Uterus (tissue), 4 donors: ENCODE measurements at places on chromosomes 12 and 14.

GRCh38 chr12:83664650-83665049 lies 977.9 kb downstream of the TMTC2 start:
- no peak for DNase-seq
- no peak overlapping the region for H3K27ac ChIP-seq
- no peaks in the 10 kb centered on the region for H3K27me3 ChIP-seq
- no peaks in the 10 kb centered on the region for H3K4me1 ChIP-seq
- H3K4me3 ChIP-seq = no peak overlapping the region

GRCh38 chr14:51776102-51776894 lies 84.1 kb upstream of the GNG2 start:
- H3K4me3 ChIP-seq = peak overlapping the region; percentile 32
- no peaks in the 10 kb centered on the region for H3K4me1 ChIP-seq
- peak; percentile 74 for DNase-seq

GRCh38 chr12:104737791-104738301 lies 220.2 kb downstream of the SLC41A2 start:
- no peaks in the 10 kb centered on the region for H3K27me3 ChIP-seq
- no peak overlapping the region for H3K27ac ChIP-seq
- no peaks in the 10 kb centered on the region for H3K36me3 ChIP-seq
- H3K4me1 ChIP-seq = peaks cover 18% of the 10 kb centered on the region

GRCh38 chr12:83224012-83224411 lies 537.3 kb downstream of the TMTC2 start:
- H3K27ac ChIP-seq = no peak overlapping the region
- H3K4me1 ChIP-seq = no peaks in the 10 kb centered on the region
- no peak overlapping the region for H3K4me3 ChIP-seq
- DNase-seq = no peak
- no peaks in the 10 kb centered on the region for H3K27me3 ChIP-seq

DNA sequence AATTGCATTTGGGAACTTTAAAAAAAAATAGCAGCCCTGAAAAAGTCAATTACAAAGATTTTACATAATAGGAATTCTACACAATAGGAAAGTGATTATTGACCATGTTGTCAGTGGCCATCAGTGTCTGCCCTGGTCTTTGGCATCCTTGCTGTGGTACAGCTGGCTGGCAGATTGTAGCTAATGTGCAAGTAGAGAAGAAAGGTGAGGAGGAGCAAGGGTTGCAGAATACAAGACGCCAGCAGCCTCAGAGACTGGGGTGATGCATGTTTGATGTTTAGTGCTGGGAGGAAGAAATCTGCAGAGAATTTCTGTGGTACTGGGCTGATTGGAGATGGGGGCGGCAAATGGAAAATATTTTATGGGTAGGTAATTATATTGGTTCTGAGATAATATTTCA lies 322.9 kb downstream of the TMEM117 start:
- no peaks in the 10 kb centered on the region for H3K27me3 ChIP-seq
- H3K36me3 ChIP-seq = no peaks in the 10 kb centered on the region
- no peak overlapping the region for H3K4me3 ChIP-seq

- H3K4me3 ChIP-seq = no peak overlapping the region
- H3K27me3 ChIP-seq = no peaks in the 10 kb centered on the region
- peak overlapping the region; percentile 85 for H3K27ac ChIP-seq
- no peaks in the 10 kb centered on the region for H3K36me3 ChIP-seq
- H3K4me1 ChIP-seq = peaks cover 4% of the 10 kb centered on the region
- peak; percentile 93 for DNase-seq
These were observed 3.4 kb upstream of the RNASE7 start for GRCh38 chr14:21038441-21039422.

DNA sequence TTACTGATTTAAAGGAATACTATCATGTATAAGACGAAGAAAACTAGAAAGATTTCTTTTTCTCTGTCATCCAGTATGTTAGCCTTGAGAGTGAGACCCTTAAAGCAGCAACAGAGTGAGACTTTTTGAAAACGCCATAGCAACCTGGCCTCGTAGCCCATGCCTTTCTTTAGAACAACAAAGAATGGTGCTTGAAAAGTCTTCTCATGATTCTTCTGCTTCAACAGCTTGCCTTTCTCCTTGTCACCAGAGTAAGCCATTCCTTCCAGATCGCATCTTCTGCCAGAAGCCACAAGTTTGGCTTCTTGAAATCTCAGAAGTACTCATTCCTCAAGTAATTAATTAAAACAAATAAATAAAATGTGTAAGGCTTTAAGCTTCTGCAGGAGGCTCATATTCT lies 109.3 kb downstream of the PDE3A start:
- no peak for DNase-seq
- no peak overlapping the region for H3K27ac ChIP-seq
- no peaks in the 10 kb centered on the region for H3K27me3 ChIP-seq
- H3K4me3 ChIP-seq = no peak overlapping the region
- H3K4me1 ChIP-seq = no peaks in the 10 kb centered on the region

GRCh38 chr12:132965796-132966195 lies 9.7 kb upstream of the ZNF605 start:
- no peaks in the 10 kb centered on the region for H3K27me3 ChIP-seq
- no peaks in the 10 kb centered on the region for H3K36me3 ChIP-seq
- no peaks in the 10 kb centered on the region for H3K4me1 ChIP-seq

GRCh38 chr12:82862876-82863649 lies 176.4 kb downstream of the TMTC2 start:
- no peaks in the 10 kb centered on the region for H3K36me3 ChIP-seq
- no peak for DNase-seq
- no peak overlapping the region for H3K4me3 ChIP-seq
- H3K27ac ChIP-seq = no peak overlapping the region
- no peaks in the 10 kb centered on the region for H3K27me3 ChIP-seq

GRCh38 chr12:66598608-66599007 lies 80.3 kb downstream of the GRIP1 start:
- no peak for DNase-seq
- H3K36me3 ChIP-seq = no peaks in the 10 kb centered on the region
- no peaks in the 10 kb centered on the region for H3K27me3 ChIP-seq
- H3K4me1 ChIP-seq = no peaks in the 10 kb centered on the region
- no peak overlapping the region for H3K4me3 ChIP-seq
- no peak overlapping the region for H3K27ac ChIP-seq

DNA sequence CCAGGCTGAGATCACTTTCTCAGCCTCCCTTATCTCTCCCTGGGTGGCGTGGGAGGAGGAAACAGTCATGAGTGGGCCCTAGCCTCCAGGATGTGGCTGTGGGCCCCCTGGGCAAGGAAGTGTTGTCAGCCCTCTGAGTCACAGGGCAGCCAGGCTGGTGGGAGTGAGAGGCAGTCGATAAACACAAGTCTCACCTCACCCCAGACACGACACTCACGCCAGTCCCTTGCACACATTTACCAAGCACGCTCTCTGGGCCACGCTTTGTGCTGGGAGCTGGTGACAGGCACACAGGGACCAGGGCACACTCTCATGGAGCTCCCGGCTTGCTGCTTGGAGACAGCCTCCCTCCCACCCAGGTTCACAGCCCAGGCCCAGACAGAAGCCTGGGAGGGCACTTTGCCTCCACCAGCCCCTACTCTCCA lies 1.9 kb upstream of the KRT79 start:
- no peaks in the 10 kb centered on the region for H3K27me3 ChIP-seq
- no peak for DNase-seq
- no peaks in the 10 kb centered on the region for H3K36me3 ChIP-seq
- H3K4me3 ChIP-seq = no peak overlapping the region
- H3K4me1 ChIP-seq = no peaks in the 10 kb centered on the region

GRCh38 chr12:67425394-67425793 lies 156.2 kb downstream of the CAND1 start:
- no peak overlapping the region for H3K4me3 ChIP-seq
- H3K36me3 ChIP-seq = no peaks in the 10 kb centered on the region
- H3K27ac ChIP-seq = no peak overlapping the region
- no peaks in the 10 kb centered on the region for H3K27me3 ChIP-seq
- no peak for DNase-seq
- no peaks in the 10 kb centered on the region for H3K4me1 ChIP-seq

GRCh38 chr14:75277815-75278421 lies 710 bp upstream of the FOS start:
- no peaks in the 10 kb centered on the region for H3K27me3 ChIP-seq
- peak overlapping the region; percentile 79 for H3K4me3 ChIP-seq

GRCh38 chr12:127169321-127170181 lies 1097.4 kb upstream of the TMEM132C start:
- DNase-seq = no peak
- H3K27ac ChIP-seq = no peak overlapping the region
- H3K27me3 ChIP-seq = no peaks in the 10 kb centered on the region
- H3K4me1 ChIP-seq = no peaks in the 10 kb centered on the region
- no peak overlapping the region for H3K4me3 ChIP-seq

GRCh38 chr12:109982210-109982609 lies 14.0 kb downstream of the GIT2 start:
- H3K4me1 ChIP-seq = no peaks in the 10 kb centered on the region
- no peaks in the 10 kb centered on the region for H3K27me3 ChIP-seq
- no peak for DNase-seq
- H3K4me3 ChIP-seq = no peak overlapping the region

GRCh38 chr14:26216786-26217185 lies 381.0 kb downstream of the NOVA1 start:
- H3K36me3 ChIP-seq = no peaks in the 10 kb centered on the region
- DNase-seq = no peak
- H3K27ac ChIP-seq = no peak overlapping the region

- H3K36me3 ChIP-seq = no peaks in the 10 kb centered on the region
- no peak overlapping the region for H3K4me3 ChIP-seq
- no peak for DNase-seq
- no peaks in the 10 kb centered on the region for H3K4me1 ChIP-seq
- H3K27ac ChIP-seq = no peak overlapping the region
These were observed 854.4 kb downstream of the TMEM121 start for GRCh38 chr14:106380740-106381139.

DNA sequence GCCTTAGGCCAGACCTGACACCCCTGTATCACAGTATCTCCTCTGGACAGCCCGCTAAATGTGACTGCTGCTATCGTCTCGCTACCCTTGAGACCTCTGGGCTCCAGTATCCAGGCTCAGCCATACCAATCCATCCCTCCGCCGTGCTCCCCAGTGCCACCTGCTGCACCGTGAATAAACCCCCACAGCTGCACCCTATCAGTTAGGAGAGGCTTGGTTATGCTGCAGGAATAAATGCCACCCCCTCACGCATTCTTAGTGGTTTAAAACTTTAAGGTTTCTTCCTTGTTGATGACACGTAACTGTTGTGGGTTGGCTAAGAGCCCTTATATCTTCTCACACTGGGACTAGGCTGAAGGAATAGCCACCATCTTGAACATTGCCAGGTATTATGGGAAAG lies 12.1 kb downstream of the CCDC63 start:
- no peak overlapping the region for H3K27ac ChIP-seq
- H3K4me1 ChIP-seq = no peaks in the 10 kb centered on the region
- no peaks in the 10 kb centered on the region for H3K27me3 ChIP-seq

GRCh38 chr14:73755434-73756014 lies 41.3 kb upstream of the PNMA1 start:
- H3K4me3 ChIP-seq = peak overlapping the region; percentile 14
- no peaks in the 10 kb centered on the region for H3K27me3 ChIP-seq
- peak overlapping the region; percentile 95 for H3K27ac ChIP-seq
- no peak for DNase-seq
- peaks cover 31% of the 10 kb centered on the region for H3K4me1 ChIP-seq
- no peaks in the 10 kb centered on the region for H3K36me3 ChIP-seq
